ENCODE measurements at places on chromosomes 7 and 10. TPM values are rescaled to one million over a fixed set of nuclear protein-coding genes. Genes with fewer than 3 reads are reported as not detected.
A peak's percentile ranks its signal among the peaks of the same experiment; 100 is the strongest.

Gene MET
- 68.8 TPM for total RNA-seq

Gene PNLIP
- not detected for total RNA-seq

Gene MMP21
- total RNA-seq = not detected

Gene FBXO24
- total RNA-seq = 0.43 TPM

Gene PTN
- total RNA-seq = 8.3 TPM

Gene AKR1B15
- not detected for total RNA-seq

Gene LRIT2
- not detected for total RNA-seq

Gene ANKRD61
- total RNA-seq = not detected

GRCh38 chr10:88886557-88886956 lies 6.5 kb downstream of the STAMBPL1 start:
- DNase-seq = no peak

GRCh38 chr7:30984359-30985107 lies 20.8 kb downstream of the GHRHR start:
- peak; percentile 72 for DNase-seq

- peak; percentile 59 for DNase-seq
Measured at GRCh38 chr7:23490357-23491135, 20.3 kb upstream of the IGF2BP3 start.

DNA sequence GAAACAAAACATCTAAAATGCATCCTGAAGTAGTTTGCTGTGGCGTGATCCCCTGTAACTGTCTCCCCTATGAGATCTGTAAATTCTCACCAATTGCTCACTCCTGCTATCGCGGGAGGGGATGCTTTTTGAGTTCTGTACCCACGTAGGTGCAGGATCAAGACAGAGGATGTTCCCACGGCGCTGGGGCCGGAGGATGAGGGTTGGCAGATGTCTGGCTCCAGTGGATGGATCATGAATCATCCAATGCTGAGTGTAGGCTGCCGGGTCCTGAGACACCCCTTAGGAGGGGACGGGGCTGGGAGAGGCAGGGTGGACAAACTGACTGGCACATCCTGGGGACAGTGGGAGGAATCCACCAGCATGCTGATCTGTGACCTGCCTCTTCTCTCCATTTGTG lies 224.4 kb downstream of the USP6NL start:
- no peak for DNase-seq

GRCh38 chr10:94036766-94037033 lies 43.0 kb downstream of the PLCE1 start:
- DNase-seq = no peak

DNA sequence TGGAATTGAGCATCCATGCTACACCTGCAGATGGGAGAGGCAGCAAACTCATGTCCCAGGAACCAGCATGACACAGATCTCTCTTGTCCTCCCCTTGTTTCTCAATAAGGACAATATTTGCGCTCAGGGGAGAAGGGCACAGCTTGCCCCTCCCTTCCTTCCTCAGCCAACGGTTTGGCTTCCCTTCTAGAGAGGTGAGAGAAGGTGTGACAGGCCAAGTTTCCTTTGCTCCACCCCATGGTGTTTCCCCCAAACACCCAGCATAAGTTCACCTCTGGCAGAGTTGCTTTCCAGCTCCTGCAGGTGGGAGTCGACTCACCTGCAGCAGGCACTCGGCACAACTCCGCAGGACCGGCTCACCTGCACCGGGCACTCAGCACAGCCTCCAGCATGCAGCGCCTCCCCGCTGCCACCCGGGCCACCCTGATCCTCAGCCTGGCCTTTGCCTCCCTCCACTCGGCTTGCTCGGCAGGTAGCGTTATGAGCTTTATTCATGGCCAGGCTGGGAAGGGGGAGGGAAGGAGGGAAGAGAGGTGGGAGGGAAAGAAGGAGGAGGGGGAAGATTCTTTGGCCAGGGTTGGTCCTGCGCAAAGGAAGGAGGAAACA lies at the start of the genes ATP6V0A4 and TMEM213:
Gene ATP6V0A4 (minus strand): TSS at position 482 of the 606 bp plus-strand sequence. CDS start 26,949 bp downstream, outside the sequence.
Gene TMEM213 (plus strand): TSS at position 280 of the 606 bp plus-strand sequence. CDS start 111 bp downstream, at position 391.
- DNase-seq = no peak

DNA sequence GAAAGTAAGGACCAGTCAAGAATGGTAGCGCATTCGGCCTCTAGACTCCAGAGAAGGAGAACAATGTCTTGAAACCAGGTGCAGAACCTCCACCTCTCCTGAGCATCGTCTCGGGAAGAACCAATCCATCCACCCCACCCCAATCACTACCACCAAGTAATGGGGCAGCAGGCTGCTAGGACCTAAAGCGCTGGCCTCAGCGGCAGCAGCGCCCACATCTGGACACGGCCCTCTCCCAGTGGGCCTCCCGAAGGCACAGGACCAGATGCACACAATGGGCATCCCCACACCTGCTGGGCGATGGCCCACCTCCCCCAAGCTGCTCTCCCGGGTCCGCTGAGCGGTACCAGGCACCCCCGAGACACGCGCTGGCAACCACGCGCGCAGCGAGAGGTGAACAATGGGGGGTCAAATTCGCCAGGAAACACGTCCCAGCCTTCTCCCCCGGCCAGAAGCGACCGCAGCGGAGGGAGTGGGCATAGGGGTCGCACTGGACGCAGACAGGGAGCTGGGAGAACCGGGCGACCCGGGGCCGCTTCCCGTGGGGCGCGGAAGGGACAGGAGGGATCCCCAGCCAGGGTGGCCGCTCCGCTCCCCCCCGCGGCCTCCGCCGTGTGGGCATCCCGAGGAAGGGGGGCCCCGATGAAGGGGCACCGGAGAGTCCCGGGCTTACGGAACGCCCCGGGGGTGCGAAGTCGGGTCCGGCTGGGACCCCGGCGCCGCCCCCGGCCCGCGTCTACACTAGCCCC lies 506 bp downstream of the CTTNBP2 start:
- peak; percentile 2 for DNase-seq

DNA sequence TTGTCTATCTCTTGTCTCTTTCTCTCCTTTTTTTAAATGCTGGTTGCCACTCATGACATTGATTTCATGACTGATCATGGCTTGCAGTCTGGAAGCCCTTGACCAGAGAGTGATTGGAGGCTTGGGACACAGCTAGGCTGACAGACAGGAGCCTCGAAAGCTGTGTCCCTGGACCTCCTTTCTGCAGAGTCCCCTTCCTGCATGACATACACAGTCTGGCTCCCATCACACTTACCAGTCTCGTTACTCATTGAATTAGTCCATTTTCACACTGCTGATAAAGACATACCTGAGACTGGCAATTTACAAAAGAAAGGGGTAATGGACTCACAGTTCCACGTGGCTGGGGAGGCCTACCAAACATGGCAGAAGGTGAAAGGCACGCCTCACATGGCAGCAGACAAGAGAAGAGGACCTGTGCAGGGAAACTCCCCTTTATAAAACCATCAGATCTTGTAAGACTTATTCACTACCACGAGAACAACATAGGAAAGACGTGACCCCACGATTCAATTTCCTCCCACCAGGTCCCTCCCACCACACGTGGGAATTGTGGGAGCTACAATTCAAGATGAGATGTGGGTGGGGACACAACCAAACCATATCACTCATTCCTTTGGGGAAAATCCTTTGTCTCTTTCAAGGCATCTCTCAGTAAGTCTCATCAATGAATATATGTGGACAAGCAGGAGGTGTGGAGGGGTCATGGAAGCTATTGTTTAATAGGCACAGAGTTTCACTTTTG lies 102.3 kb downstream of the TBXAS1 start:
- no peak for DNase-seq

GRCh38 chr7:88280801-88281200 lies 25.9 kb downstream of the STEAP4 start:
- no peak for DNase-seq

GRCh38 chr10:129568583-129569344 lies 101.7 kb downstream of the MGMT start:
- DNase-seq = no peak

DNA sequence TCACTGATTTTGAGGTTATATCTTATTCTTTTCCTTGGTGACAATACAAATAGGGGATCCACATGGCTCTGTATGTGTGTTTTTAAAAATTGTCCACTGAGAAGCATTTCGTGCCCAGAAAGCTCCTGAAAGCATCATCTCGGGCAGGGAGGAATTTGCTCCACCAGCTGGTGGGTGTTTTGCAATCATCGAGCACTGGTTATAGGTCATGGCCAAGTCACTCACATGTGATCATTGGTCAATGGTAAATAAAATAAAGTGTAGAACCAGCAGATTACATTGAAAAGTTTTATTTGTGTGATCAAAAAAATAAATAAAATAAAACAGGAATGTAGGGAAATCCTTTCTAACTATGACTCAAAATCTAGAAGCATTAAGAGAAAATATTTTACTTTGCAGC lies 23.0 kb upstream of the SNX13 start:
- peak; percentile 78 for DNase-seq

- DNase-seq = peak; percentile 93
Measured at GRCh38 chr7:121544726-121545125, 148.6 kb upstream of the FAM3C start.

DNA sequence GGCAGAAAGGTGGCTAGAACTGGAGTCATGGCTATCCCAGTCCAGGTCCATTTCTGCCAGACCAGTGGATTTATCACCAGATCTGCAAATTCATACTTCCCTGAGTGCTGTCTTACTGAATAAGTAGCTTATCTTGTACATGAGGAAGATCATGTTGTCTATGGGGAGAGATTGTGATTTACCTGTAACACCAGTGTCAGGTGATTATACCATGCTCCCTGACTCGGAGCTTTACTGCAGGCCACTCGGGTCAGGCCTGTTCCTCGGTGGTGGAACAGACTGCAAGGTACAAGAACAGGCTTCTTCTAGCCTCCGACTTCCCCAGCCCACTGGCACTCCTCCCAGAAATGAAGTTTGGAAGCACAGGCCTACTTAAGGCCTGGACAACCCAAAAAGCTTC lies 42.6 kb upstream of the DLG5 start:
- DNase-seq = no peak

- no peak for DNase-seq
Measured at GRCh38 chr10:79588800-79589199, 21.9 kb upstream of the SFTPA1 start.

DNA sequence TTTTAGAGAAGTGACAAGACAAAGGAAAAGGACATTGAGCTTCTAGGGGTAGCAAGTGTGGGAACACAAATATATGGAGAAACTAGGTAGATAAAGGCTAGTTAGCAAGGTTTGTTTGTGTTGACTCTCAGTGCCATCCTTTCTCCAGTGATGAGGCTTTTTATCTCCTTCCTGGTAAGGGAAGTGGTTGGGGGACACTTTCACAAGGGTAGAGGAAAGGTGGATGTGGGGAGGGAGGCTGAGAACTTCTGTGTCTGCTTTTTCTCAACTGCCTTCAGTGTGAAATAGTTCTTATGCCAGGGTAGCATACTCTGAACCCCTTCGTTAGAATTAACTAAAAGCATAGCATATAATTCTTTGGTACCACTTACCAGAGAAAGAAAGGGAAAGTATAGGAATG lies 93.0 kb upstream of the STRIP2 start:
- no peak for DNase-seq

DNA sequence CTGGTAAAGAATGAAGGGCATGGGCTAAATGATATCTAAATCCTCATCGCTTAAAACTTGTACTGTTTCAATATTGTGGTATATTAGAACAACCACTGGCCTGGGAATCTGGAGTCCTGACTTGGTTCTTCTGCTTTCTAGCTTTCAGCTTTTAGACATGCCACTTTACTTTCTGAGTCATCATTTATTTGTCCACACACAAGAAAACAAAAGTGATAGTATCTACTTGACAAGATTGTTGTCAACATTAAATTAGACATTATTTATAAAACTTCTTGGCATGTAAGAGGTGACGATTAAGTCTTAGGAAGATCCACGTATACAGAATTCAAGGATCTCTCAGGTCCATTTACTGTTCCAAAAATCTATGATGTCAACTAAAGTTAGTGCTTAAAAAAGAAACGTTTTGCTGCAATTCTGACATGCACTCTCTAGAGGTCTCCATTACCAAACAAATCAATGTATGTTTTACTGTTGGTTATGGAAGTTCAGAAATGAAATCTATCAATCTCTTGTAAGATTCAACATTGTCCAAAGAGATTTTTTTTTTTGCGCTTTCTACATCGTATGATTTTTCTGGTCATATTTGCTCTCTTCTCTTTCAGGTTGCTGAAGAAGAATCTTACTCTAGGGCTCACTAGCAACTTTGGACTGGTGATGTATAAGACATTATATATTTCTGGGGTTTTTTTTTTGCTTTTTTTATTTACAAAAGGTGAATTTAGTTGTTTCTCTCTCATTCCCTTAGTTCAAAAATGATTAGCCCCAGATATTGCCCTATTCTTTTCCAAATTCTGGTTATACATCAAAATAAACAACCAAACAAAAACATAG lies 53.6 kb upstream of the DYNC1I1 start:
- peak; percentile 37 for DNase-seq

DNA sequence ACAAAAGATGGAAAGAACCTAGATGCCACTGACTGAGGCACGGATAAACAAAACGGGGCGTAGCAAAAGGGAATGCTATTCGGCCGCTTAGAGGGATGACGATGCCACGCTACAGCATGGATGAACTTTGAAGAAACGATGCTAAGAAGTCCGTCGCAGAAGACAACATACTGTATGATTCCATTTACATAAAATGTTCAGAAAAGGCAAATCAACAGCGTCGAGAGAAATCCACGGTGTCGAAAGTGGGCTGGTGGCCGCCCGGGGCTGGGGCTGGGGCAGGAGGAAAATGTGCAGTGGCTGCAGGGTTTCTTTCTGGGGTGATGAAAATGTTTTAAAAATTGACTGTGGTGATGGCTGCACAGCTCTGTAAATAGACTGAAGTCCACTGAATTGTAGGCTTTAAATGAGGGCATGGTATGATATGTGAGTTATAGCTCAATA lies 24.1 kb downstream of the GNA12 start:
- DNase-seq = no peak

DNA sequence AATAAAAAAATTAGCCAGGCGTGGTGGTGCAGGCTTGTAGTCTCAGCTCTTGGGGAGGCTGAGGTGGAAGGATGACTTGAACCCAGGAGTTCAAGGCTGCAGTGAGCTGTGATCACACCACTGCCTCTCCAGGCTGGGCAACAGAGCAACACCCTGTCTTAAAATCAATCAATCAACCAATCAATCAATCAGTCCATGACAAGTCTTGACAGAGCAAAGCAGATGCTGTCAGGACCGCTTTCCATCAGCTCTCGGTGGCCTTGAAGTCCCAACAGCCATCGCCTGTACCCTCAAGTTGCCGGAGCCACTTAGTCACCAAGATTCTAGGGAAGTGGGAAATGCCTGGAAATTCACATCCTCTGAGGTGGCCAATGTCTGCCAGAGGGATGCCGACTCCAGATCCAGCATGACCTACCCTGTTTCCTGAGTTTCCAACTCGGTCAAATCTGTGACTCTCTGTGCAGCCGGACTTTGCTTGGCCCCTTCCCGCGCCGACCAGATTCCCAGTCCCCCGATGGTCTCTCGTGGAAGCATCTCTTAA lies 871 bp upstream of the CCL24 start:
- DNase-seq = peak; percentile 40

DNA sequence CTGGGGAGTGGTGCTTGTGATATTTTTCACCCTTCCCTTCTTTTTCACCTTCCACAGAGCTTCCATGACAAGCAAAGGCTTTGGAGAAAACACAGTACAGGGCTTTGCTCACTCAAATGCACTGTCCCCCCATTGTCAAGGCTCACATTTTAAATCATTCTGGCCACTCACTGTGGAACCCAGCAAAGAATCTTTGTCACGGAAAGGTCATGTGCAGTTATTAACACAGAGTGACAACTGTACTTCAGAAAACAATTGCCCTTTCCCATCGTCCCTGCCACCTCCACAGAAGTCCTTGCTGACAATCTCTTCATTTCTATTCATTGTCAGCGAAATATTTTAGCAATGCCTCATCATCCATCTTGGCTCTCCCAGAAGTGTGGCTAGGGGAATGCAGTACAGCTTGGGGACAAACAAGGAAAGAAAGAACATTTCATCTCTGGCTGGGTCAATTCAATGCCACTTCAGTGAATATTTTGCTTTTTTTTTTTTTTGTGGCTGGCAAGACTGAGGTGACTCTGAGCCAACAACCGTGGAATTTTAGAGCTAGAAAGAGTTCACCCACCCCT lies 851.0 kb downstream of the KCNMA1 start:
- DNase-seq = peak; percentile 35

GRCh38 chr10:29595146-29595545 lies 39.6 kb downstream of the SVIL start:
- DNase-seq = no peak

Data from GM23248 (cell line).